ENCODE measurements at places on chromosomes 16 and 17. TPM values are rescaled to one million over a fixed set of nuclear protein-coding genes. Genes with fewer than 3 reads are reported as not detected.

The MYH3 gene
- 2.0 TPM for total RNA-seq

DNA sequence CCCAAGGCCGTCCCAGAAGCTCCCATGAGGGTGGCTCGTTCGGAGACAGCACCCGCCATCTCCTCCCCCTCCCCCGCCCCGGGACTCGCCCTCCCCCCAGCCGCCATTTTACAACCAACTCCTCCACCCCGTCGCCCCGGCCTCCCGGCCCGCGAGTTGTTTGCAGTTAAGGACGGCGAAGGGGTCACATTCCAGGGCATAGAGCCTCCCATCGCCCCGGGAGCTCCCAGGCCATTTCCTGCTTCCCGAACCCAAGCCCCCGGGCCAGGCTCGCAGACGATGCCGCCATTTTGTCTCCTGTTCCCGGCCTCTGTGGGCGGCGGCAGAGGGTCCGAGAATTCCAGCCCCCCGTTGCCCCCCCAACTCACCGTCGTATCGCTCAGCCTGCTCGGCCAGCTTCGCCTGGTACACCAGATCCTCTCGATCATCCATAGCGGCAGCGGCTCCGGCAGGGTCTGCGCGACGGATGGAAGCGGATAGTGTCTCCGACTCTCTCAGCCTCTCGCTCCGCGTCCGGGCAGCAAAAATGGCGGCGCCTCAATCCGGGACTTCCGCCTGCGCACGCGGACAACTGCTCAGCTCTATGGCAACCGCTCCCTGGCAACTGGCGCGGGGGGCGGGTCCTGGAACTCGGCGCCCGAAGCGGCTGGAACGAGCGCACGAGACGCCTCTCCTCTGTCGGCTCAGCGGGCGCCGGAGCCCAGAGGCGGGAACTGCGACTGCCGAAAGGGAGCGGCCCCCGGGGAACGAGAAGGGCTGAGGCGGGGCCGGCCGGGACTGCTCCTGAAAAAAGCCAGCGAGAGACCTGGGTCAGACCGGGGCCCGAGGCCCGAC lies at the start of gene YWHAE:
Gene YWHAE (minus strand): TSS at position 544 of the 834 bp plus-strand sequence. CDS start 112 bp downstream, at position 432.
- DNase-seq, result peak; percentile 98
- peak within 1 kb of the TSS; percentile 96 for H3K27ac ChIP-seq
- H3K4me1 ChIP-seq, result peaks cover 21% of the 10 kb centered on the region
- H3K27me3 ChIP-seq, result no peaks in the 10 kb centered on the region
- H3K36me3 ChIP-seq, result no peaks in the 10 kb centered on the region
- peak within 1 kb of the TSS; percentile 80 for H3K4me3 ChIP-seq

- no peak overlapping the region for H3K27ac ChIP-seq
- no peaks in the 10 kb centered on the region for H3K27me3 ChIP-seq
- H3K4me1 ChIP-seq, result no peaks in the 10 kb centered on the region
- no peak for DNase-seq
- H3K4me3 ChIP-seq, result no peak overlapping the region
Measured at GRCh38 chr17:1147664-1148063, 32.1 kb downstream of the ABR start.

The KCNH6 gene
- total RNA-seq, result not detected

DNA sequence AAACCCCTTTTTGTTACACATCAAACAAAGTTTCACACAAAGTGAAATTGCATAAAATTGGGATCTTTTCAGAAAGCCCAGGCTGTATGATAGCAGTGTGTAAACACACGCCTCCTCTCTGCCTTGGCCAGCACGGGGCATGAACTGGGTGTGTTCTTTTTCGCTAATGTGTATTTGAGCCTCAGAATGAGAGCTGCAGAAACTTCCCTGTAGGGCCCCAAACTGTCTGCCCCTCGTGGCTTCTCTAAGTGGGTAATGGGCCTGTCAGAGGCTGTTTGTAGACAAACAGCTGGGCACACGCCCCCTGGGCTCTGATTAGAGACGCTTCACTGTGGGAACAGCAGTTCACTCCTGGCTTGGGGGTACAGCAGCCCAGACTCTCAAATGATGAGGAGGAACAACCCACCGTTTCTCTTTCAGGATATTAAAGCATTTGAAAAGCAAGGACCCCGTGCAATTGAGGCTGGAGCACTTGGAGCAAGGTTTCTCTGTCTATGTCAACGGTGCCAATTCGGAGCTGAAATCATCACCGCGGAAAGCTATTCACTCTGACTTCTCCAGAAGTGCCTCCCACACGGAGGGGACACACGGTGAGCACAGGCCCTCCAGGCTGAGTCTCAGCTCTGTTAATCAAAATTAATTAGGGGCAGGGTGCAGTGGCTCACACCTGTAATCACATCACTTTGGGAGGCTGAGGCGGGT lies 78.4 kb downstream of the KATNIP start:
- no peak overlapping the region for H3K27ac ChIP-seq
- H3K27me3 ChIP-seq, result no peaks in the 10 kb centered on the region
- H3K4me1 ChIP-seq, result peaks cover 14% of the 10 kb centered on the region
- no peak overlapping the region for H3K4me3 ChIP-seq
- no peak for DNase-seq

The ATP1B2 gene
- total RNA-seq, result 8.3 TPM

The CDC42EP4 gene
- 31.0 TPM for total RNA-seq

DNA sequence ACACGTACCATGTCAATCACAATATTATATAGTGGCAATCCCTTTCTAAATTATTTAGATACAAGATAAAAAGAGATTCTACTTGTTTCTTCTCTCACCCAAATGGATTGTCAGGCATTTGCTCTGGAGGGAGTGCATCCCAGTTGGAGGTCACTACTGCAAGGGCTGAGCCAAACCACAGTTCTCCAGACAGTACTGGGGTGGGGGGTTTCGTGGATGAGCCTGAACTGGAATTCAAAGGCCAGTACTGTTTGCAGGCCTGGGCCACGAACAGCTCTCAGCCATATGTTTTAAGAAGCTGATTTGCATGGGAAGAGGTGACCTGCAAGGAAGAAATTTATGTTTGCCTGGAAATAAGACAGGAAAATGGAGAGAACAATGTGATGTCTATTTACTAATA lies 314.9 kb downstream of the PMP22 start:
- DNase-seq, result no peak
- H3K4me3 ChIP-seq, result no peak overlapping the region
- no peak overlapping the region for H3K27ac ChIP-seq
- H3K36me3 ChIP-seq, result no peaks in the 10 kb centered on the region

DNA sequence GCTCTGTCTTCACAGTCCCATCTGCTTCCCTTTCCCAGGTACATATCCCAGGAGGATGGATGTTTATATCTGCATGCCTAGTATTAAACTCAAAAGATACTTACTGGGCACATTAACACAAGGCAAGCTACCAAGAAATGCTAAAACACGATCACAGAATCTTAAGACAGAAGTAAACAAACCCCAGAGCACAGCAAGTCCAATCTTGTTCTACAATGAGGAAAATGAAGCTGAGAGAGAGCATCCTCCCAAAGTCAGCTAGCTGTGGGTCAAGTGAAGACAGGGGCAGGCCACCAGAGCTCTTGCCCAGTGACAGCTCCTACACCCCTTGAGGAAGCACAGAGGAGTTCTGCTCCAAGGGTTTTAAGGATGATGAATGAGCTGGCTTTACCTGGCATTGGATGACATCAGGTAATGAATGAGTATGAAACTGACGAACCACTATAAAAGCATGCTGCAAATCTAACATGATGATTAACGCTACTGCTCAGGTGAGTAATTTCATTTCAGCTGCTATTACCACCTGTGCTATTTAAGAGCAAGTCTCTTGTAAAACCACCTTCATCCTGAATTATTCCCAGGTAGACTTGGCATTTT lies 20.3 kb downstream of the XPO6 start:
- DNase-seq, result no peak
- peaks cover 4% of the 10 kb centered on the region for H3K4me1 ChIP-seq
- H3K4me3 ChIP-seq, result no peak overlapping the region
- H3K27me3 ChIP-seq, result no peaks in the 10 kb centered on the region
- H3K27ac ChIP-seq, result no peak overlapping the region

The ZFP3 gene
- total RNA-seq, result 1.6 TPM
